Daoy (cell line): ENCODE measurements at places on chromosomes 12 and 14. TPM values are rescaled to one million over a fixed set of nuclear protein-coding genes. Genes with fewer than 3 reads are reported as not detected.

TAS2R8 gene
- not detected in 2 replicates for total RNA-seq

GRCh38 chr12:5267603-5268423, 164.1 kb upstream of the NTF3 start:
- peak; percentile 42 for DNase-seq

- peak; percentile 78 for DNase-seq
Measured at GRCh38 chr14:32608857-32609256, 279.8 kb downstream of the AKAP6 start.

- peak; percentile 28 for DNase-seq
Measured at GRCh38 chr12:106080041-106080790, 58.5 kb downstream of the NUAK1 start.

DNA sequence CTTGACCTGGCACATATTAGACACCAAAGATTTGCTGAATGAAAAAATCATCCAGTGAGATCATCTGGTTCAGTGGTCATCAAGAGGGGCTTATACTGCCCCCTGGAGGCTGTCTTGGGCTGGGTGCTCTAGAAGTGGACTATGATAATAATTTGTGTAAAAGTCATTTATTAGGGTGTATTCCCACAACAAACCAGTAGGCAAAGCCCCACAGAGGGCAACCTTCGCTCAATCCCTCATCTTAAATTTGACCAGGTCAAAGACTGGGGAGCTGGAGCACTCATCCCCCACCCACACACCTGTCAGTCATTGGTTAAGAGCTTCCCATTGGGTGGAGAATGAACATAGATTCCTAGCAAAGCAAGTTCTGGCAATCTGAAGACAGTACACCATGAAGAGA, 20.0 kb upstream of the FICD start:
- peak; percentile 66 for DNase-seq

- DNase-seq, result no peak
Measured at GRCh38 chr14:78631551-78631950, 461.4 kb downstream of the NRXN3 start.

DNA sequence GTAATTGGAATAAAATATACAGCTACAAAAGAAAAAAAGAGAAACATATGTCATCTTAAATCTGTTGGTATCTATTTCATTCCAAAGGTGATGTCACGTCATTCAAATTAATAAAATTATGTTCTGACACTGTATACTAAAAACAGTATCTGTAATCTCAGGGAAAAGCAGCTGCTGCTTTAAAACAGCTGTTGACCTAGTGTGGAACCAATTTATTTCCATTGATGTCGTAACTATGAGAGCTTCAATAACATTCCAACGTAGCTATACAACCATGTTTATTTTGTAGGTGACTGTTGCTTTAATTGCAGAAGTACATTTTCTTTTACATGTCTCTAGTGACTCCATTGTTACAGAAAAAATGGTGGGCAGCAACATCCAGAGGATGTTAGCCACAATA, 571.7 kb downstream of the RPS29 start:
- DNase-seq, result no peak
